ENCODE measurements at places on chromosomes 1 and 21. TPM values are rescaled to one million over a fixed set of nuclear protein-coding genes. Genes with fewer than 3 reads are reported as not detected.

CDCA8 gene
- not detected for polyA plus RNA-seq

KLF17 gene
- polyA plus RNA-seq, result not detected

NBPF4 gene
- not detected for polyA plus RNA-seq

NBPF20 gene
- not detected for polyA plus RNA-seq

DDAH1 gene
- polyA plus RNA-seq, result 0.40 TPM

PLA2G2C gene
- not detected for polyA plus RNA-seq

CELA3B gene
- not detected for polyA plus RNA-seq

FOXD2 gene
- 0.05 TPM for polyA plus RNA-seq

SIM2 gene
- polyA plus RNA-seq, result 0.05 TPM

UTS2 gene
- not detected for polyA plus RNA-seq

LRRC7 gene
- polyA plus RNA-seq, result not detected

TNFRSF4 gene
- not detected for polyA plus RNA-seq

NGF gene
- polyA plus RNA-seq, result not detected

RAD54L gene
- not detected for polyA plus RNA-seq

PPM1J gene
- polyA plus RNA-seq, result 0.48 TPM

ODR4 gene
- 6.9 TPM for polyA plus RNA-seq

GNAT2 gene
- polyA plus RNA-seq, result not detected

GBP5 gene
- 8.3 TPM for polyA plus RNA-seq

DRAXIN gene
- 0.09 TPM for polyA plus RNA-seq

TOMM40L gene
- 2.4 TPM for polyA plus RNA-seq

CASQ1 gene
- polyA plus RNA-seq, result not detected

Measured in naive B cell (primary cell).